ENCODE measurements at places on chromosomes 1 and 21.

- no peak for DNase-seq
Measured at GRCh38 chr21:44858791-44859190, 14.7 kb downstream of the PTTG1IP start.

DNA sequence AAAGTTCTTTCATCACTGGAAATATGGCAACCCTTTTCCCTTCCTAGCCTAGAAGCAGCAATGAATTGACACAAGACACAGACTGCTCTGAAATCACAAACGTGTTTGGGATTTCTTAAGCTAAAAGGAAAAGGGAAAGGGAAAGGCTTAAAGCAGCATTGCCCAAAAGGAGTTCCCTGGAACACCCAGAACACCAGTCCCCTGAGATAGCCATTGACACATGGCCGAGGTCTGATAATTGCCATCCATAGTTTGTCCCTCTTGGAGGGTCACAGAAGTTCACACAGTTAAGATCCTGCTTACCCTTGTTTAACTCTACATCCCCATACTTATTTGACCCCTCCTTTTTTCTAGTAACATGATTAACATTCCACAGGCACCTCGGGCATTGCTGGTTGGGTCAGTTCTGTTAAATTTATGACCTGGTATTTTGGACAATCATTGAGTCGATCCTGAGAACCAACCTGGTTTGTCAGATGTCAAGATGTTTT is 72.9 kb downstream of the ZNF281 start:
- DNase-seq, result no peak

DNA sequence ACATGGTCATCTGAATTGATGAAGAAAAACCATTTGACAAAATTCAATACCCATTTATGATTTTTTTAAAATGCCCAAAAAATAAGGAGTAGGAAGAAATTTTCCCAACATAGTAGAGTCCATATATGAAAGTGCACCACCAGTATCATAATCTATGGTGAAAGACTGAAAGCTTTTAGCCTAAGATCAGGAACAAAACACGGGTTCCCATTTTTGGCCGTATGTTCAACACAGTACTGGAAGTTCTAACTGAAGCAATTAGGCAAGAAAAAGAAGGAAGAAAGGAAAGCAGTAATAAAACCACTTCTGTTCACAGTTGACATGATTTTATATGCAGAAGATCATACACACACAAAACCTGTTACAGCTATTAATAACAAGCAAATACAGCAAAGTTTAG is 227.8 kb upstream of the RAB4A start:
- DNase-seq, result no peak

- no peak for DNase-seq
Measured at GRCh38 chr1:185368313-185368855, 51.3 kb upstream of the IVNS1ABP start.

- no peak for DNase-seq
Measured at GRCh38 chr1:205518661-205519540, 14.4 kb downstream of the CDK18 start.
